ENCODE measurements at places on chromosomes 13 and 19. TPM values are rescaled to one million over a fixed set of nuclear protein-coding genes. Genes with fewer than 3 reads are reported as not detected.

Gene SLC46A3
- total RNA-seq, result 2.5 TPM

Gene JAK3
- total RNA-seq, result 0.09 TPM

Gene KIR3DL1
- not detected for total RNA-seq

Gene ZNF548
- 27.6 TPM for total RNA-seq

Gene FFAR2
- total RNA-seq, result not detected

Gene LGI4
- total RNA-seq, result 0.52 TPM

Gene ADGRE1
- not detected for total RNA-seq

Gene PBX4
- 2.2 TPM for total RNA-seq

Gene TNFSF9
- total RNA-seq, result 0.09 TPM

Gene ZNF765
- 8.5 TPM for total RNA-seq

Gene OR4F17
- total RNA-seq, result not detected

Gene PRTN3
- total RNA-seq, result not detected

Gene RPL18A
- 890 TPM for total RNA-seq

Gene ZNF20
- total RNA-seq, result 3.8 TPM

Gene FXYD5
- total RNA-seq, result 16.8 TPM

Gene PRR22
- 0.09 TPM for total RNA-seq

Gene SPACA6
- total RNA-seq, result 10.6 TPM

Gene DNAJC15
- total RNA-seq, result 29.4 TPM

Gene ZNF556
- total RNA-seq, result not detected

Gene THAP8
- total RNA-seq, result 0.94 TPM

Gene CYP2A6
- total RNA-seq, result not detected

Gene CALR3
- not detected for total RNA-seq

Gene KCTD4
- not detected for total RNA-seq

Gene IZUMO2
- total RNA-seq, result not detected

Gene GAPDHS
- not detected for total RNA-seq

Gene LRG1
- not detected for total RNA-seq

Gene GSX1
- total RNA-seq, result not detected

Gene ZNF136
- total RNA-seq, result 6.3 TPM

Gene CCDC70
- not detected for total RNA-seq

Gene MAP4K1
- 0.32 TPM for total RNA-seq

Gene HNRNPA1L2
- total RNA-seq, result 3.3 TPM

Gene KANK2
- total RNA-seq, result 350 TPM

Gene ZNF382
- 3.5 TPM for total RNA-seq

Gene LRFN3
- 1.4 TPM for total RNA-seq

Gene ANKRD24
- total RNA-seq, result 4.4 TPM

Gene PRKCG
- 0.17 TPM for total RNA-seq

Gene ZIC2
- not detected for total RNA-seq

Gene MYPOP
- 0.69 TPM for total RNA-seq

Gene C19orf67
- total RNA-seq, result not detected

Gene ZNF383
- 5.0 TPM for total RNA-seq

Gene ZNF490
- total RNA-seq, result 7.4 TPM

Gene HSH2D
- not detected for total RNA-seq

Gene ADGRE2
- not detected for total RNA-seq

Gene CABP5
- total RNA-seq, result not detected

Gene NMRK2
- not detected for total RNA-seq

Gene DHDH
- total RNA-seq, result 1.6 TPM

Gene IFNL4
- total RNA-seq, result not detected

Gene MYO1F
- 0.47 TPM for total RNA-seq

Gene IGLON5
- not detected for total RNA-seq

Gene ATCAY
- total RNA-seq, result not detected

Gene MCF2L
- total RNA-seq, result 1.1 TPM
